Activated CD4-positive, CD25-positive, alpha-beta regulatory T cell treated with anti-CD3 and anti-CD28 coated beads, Interleukin-2, amount 50 U/mL, for 24 hours (primary cell): ENCODE measurements at places on chromosomes 13 and 19.

DNA sequence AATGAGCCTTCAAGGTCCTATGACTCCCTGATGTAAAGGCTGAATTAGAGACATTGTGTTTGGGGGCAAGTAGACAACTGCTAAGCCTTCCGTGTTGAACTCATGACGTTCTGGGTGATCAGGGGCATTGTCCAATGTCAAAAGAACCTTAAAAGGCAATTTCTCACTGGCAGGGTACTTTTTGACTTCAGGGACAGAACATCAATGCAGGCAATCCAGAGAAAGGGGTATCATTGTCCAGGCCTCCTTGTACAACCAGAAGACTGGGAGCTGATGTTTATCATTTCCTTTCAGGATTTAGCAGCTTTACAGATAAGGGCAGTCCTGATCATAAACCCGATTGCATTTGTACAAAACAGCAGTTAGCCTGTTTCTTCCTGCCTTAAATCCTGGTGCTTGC is 25.0 kb upstream of the SMAD9 start:
- no peak for ATAC-seq

- ATAC-seq = no peak
Observed at GRCh38 chr13:75091718-75092117, 390.3 kb downstream of the TBC1D4 start.

GRCh38 chr13:63595811-63596210 is 2180.2 kb upstream of the PCDH20 start:
- ATAC-seq = no peak

GRCh38 chr13:22211876-22212275 is 541.0 kb downstream of the FGF9 start:
- ATAC-seq = no peak

DNA sequence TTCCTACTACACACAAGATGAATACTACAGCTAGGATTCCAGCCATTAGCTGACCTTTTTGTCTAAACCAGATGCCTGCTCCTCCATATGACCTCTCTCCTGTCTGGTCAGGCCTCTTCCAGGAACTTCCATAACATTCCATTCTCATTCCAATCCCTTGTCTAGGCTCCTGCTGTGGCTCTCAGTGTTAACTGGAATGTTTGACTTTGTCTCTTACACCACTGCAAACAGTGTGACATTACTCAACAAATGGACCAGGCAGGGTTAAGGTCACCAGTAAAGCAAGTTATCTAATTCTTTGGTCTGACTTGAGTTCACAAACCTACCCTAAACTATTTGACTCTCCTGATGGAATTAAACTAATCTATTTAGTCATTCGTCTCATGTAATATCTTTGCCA is 2.1 kb upstream of the GPC6 start:
- ATAC-seq = no peak

DNA sequence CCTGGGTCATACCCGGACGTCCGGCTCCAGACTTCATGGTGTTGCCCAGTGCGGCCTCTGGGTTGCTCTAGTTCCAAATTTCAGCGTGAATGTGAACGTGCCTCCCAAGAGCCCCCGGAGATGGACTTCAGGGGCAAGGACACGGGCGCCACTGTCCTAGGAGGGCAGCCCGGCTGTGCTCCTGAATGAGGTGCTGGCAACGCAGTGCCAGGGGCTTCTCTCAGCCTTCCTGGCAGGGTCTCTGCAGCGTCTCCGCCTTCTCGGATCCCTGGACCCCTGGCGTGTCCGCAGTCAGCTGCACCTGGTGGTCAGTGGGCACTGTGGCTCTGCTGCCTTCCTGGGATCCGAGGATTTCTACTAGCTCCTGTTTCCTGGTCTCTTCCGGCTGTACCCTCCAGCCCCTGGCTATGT is 101.7 kb upstream of the MCF2L start:
- ATAC-seq = no peak

DNA sequence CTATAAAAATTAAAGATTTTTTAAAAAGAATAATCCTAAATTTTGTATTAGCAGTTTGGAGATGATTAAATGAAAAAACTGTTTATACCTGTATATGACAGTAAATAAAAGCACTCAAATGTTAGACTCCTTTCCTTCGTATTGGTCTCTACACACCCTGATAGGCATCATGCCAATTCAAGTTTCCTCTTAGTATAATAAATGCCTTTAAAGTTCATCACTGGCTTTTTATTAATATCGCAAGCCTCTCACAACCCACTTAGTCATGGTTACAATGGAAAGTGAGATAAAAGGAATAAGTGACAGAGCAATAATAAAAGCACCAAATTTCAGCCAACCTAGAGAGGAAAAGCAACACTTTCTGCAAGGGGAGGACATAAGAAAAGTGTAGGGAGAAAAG is 102.2 kb downstream of the PIBF1 start:
- ATAC-seq = no peak

DNA sequence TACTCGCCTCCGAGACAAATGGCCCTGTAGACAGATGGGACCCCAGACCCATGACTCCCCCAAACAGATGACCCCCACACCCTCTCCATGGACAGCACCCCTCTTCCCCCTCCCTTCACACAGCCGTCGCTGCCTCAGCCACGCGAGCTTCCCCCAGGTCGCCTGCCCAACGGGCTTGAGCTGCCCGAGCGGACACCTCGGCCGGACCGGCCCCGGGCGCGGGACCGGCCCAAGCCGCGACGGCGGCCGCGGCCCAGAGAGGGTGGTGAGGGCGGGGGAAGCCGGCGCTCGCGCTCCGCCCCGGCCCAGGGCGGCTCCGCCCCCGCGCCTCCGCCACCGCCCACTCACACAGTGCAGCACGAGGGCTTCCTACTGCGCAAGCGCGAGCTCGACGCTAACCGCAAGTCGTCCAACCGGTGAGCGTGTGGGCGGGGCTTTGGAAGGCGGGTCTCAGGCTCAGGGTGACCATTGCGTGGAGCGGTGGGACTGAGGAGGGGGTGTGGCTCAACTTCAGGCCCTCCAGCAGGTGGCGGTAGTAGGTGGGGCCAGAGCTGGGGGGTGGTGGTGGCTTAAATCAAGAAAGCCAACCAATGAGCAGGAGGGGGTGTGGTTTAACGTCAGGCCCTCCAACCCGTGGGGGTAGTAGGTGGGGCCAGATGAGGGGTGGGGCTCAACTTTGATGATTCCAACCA is 6.2 kb upstream of the SHKBP1 start:
- peak; percentile 90 for ATAC-seq

DNA sequence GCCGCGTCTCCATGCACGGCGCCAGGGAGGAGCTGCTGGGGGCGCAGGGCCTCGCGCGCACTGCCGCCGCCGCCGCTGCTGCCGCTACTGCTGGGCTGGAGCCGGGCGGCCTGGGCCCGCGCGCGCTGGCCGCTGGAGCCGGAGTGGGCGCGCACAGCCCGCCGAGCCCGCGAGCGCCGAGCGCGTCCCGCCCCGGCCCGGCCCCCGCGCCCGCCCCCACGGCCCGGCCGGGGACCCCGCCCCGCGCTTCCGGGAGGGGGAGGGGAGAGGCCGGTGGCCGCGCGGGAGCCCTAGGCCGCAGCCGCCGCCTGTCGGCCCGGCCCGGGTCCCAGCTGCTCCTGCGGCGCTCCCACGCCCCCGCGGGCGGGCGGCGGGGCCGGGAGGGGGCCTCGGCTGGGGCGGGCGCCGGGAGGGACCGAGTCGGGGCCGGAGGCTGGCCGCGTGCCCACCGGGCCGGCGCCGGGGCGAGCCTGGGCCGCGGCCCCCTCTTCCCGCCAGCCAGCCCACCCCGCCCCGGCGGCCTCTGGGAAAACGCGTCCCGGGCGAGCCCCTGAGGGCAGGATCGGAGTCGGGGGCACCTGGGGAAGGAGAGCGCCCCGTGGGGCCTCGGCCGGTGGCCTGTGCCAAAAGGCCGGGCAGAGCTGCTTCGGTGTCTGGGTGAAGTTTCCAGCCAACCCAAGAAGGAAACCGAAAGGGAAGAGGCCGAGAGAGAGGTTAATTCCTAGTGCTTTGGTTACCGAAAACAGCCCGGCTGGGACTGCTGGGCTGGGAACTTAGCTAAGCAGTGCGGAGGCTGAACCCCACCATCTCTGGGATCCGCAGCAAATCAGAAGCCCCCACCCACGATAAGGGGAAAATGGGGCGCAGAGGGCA is at the start of gene STK24:
TSS of gene STK24 (minus strand) at position 145 of the 873 bp plus-strand sequence. CDS start 321 bp downstream, outside the sequence.
- peak; percentile 56 for ATAC-seq

GRCh38 chr13:104657196-104657595 is 1591.0 kb upstream of the SLC10A2 start:
- no peak for ATAC-seq

GRCh38 chr13:108326309-108326708 is 56.8 kb downstream of the TNFSF13B start:
- ATAC-seq = no peak

DNA sequence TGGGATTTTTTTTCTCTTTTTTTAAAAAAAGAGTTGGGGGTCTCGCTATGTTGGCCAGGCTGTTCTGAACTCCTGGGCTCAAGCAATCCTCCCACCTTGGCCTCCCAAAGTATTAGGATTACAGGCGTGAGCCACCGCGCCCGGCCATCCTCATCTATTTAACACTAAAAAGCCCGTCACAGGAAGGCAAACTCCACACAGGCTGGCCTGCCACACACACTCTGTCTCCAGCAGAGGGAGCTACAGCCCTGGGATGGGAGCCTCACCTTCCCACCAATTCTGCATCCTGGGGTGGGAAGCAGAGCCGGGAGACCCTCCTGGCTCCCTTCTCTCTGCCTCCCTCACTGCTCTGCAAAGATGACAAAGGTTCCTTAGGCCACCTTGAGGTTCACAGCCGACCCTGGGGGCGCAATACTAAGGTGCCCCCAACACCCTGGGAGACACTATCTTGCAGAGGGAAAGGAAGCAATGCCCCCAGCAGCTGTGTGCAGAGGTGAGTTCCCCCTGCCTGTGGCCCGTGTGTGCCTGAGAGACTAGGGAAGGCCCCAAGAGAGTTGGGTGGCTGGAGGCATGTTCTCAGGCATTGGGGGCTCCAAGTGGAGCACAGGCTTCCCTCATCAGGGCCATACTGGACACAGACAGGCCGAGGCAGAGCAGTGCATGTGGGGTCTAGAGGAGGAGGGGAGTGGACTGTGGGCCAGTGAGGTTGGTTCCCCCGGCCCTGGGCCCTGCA is 27.4 kb upstream of the TIMM44 start:
- ATAC-seq = no peak

GRCh38 chr13:66489586-66489985 is 740.5 kb downstream of the PCDH9 start:
- no peak for ATAC-seq

- no peak for ATAC-seq
Observed at GRCh38 chr13:50115695-50116094, 100.5 kb downstream of the KCNRG start.

DNA sequence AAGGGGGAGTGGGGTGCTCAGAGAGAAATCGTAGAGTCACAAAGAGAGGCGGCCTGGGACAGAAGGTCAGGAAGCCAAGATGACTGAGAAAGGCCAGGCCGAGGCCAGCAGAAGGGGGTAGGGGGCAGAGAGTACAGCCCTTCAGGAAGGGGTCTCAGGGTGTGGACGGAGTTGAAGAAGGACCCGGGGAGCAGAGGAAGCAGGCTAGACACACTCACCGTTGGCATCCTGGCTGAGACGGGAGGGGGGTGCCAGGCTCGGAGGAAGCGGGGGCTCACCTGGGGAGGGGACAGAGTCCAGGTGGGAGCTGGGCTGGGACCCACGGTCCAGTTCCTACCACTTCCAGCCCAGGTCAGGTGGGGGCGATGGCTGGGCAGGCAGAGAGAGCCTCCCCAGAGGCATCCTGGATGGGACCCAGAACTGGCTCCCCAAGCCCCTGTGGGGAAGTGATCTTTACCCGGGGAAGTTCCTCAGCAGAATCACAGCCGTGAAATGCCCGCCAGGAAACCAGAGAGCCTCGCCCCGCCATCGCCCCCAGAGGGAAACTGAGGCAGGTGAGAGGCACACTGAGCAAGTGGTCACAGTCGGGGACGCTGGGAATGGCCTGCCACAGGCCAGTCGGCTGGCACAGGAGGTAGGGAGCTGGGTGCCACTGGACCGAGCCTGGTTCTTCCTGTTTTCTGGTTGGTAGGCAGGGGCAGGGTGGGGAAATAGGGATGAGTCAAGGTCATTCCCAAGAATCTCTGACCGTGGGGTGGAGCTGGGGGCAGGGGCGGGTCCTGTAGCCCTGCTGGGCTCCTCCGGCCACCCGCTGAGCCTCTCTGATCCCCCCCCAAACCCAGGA is 1.4 kb downstream of the MATK start:
- ATAC-seq = no peak

- no peak for ATAC-seq
Observed at GRCh38 chr19:46745030-46745429, 827 bp upstream of the FKRP start.

- peak; percentile 61 for ATAC-seq
Observed at GRCh38 chr19:24060687-24061356, 26.2 kb upstream of the ZNF254 start.

DNA sequence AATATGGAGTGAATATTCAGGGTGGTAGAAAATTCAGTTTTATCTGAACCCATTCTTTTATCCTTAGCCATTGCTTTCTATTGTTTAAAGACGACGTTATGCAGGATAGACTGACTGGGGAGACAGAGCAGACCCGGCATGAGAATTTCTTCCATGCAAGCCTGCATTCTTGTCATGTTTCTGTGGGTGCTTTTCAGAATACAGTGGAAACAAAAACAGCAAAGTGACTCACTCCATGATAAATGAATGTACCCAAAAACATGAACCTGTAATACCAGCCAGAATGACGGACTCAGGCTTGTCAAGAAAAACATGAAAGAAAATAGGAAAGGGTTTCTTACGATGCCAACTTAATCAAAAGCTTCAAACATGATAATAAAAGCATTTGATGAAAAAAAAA is 924.0 kb downstream of the EFNB2 start:
- no peak for ATAC-seq

DNA sequence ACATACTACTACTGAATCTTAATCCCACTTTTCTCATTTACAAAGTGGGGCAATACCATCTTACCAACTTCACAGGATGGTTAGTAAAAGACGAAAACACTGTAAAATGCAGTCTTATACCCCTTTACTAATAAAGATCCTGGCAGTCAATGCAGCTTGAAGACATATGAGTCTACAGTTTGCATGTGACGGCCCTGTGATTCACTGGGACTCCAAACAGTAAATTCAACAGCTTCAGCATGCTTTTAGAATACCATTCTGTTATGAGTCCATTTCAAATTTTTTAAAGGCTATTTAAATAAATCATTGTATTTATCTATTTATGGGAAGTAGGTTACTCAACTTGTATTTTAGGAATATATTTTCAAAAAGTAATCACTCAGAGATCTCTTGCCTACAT is 629.1 kb downstream of the LIG4 start:
- ATAC-seq = no peak

DNA sequence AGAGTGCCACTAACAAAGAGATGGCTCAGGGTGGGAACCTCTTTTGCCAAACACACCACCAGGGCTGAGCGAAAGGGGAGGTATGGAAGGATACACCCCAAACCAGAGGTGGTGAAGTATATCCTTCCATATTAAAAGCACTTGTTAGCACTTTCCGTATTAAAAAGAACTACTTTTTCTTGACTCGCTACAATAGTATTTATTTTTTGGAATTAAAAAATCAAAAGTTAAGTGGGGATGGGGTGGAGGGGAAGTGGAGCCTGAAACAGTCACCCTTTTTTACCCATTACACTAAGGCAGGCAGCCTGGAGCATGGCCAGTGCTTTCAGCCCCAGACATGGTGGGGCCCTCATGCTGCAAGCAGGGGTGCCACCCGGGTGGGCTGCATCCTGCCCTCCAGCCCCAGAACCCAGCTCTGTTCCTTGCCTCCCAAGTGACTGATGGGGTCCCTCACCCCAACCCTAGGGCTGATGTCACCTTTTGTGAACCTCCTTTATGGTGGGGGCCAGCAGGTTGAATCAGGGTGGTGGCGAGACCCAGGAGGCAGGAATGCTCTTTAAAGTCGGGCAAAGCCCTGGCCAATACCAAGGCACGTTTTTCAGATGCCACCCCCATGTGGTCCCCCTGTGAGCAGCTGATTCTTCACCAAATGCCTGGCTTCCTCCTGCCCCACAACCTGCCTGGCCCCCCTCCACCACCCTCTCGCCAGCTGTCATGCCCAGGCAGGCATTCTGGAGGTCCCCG is 31.0 kb downstream of the LYL1 start:
- no peak for ATAC-seq
